Stimulated activated CD4-positive, alpha-beta T cell treated with anti-CD3 and anti-CD28 coated beads, Interleukin-15, amount 100 ng/mL, for 1 hour (primary cell): ENCODE measurements at places on chromosomes 2 and 18.

- DNase-seq: no peak
Measured at GRCh38 chr18:3119401-3120341, 100.1 kb downstream of the MYOM1 start.

DNA sequence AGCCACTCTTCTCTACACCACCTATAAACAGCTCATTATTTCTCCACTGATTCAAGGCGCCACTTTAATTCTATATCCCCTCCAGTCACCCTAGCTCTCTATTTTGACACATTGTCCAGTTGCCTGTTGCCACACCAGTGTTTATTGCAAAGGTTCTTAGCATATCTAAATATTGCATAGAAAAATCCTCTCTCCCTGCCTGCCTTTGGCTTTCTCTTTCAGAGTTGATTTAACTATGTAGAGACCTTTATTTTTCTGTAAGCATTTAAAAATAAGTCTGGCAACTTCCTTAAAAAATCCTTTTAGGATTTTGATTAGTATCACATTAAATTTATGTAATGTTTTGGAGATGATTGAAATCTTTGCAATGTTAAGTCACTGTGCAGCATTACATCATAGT lies 47.9 kb upstream of the B3GNT7 start:
- no peak for DNase-seq

GRCh38 chr2:228303960-228304359 lies 122.5 kb upstream of the SPHKAP start:
- DNase-seq: no peak

- DNase-seq: no peak
Measured at GRCh38 chr2:41020358-41020757, 568.5 kb upstream of the SLC8A1 start.

- no peak for DNase-seq
Measured at GRCh38 chr2:157523270-157524247, 79.7 kb upstream of the CYTIP start.

GRCh38 chr2:162177301-162177700 lies 25.3 kb upstream of the GCG start:
- DNase-seq: no peak

GRCh38 chr18:74290794-74291471 lies 830 bp downstream of the CYB5A start:
- DNase-seq: no peak

DNA sequence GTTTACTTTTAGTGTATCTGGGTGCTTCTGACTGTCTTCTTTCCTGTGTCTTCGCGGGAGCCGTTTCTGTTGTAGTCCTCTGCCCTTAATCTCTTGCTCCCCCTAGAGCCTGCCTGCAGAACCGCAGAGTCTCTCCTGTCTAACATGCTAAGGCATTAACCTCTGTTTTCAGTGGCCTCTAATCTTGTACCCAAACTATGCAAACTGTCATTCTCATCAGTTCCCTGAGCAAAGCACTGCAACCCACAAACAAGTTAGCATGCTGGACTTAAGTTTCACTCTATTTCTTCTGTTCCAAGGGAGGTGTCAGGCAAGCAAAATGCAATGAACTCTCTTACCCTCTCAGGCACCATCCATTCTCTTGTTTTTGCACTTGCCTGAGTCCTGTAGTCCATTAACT lies 138.4 kb downstream of the OTX1 start:
- DNase-seq: no peak

- no peak for DNase-seq
Measured at GRCh38 chr2:68423966-68424650, 43.0 kb downstream of the FBXO48 start.

GRCh38 chr2:36307441-36307840 lies 48.1 kb upstream of the CRIM1 start:
- no peak for DNase-seq

GRCh38 chr2:127563458-127564428 lies 28.3 kb downstream of the MYO7B start:
- no peak for DNase-seq

DNA sequence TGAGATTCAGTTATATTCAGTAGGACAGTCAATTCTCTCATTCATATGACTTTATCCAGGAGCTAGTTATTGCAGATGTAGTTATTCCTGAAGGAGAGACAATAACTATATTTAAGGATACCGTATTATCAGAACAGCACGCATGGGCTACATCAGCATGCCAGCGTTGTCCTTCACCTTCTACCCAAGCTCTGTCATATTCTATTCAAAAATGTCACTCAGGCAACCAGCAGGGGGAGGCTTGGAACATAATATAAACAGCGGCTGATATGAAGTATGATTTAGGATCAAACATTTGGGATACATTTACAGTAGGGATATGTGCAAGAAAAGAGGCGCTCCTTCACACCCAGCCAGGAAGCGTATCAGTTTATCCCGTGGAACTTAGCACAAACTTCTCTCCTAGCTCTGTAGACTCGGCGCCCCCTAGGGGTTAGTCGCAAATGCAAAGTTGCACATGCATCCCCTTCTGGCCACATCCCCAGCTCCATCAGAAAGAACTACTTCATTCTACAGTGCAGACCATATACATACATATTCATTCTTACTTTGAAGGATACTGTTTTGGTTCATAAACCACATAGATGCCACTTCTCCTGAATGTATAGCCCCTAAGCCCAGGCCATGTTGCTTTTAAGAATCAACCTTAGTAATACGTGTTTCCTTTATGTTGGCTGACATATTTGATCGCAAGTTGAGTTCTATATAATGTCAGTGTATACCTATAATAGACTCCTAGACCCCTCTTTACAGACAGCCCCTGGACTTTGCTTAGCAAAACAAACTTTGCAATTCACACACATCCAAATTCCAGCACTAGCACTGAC lies 759.4 kb downstream of the ADCYAP1 start:
- DNase-seq: no peak

DNA sequence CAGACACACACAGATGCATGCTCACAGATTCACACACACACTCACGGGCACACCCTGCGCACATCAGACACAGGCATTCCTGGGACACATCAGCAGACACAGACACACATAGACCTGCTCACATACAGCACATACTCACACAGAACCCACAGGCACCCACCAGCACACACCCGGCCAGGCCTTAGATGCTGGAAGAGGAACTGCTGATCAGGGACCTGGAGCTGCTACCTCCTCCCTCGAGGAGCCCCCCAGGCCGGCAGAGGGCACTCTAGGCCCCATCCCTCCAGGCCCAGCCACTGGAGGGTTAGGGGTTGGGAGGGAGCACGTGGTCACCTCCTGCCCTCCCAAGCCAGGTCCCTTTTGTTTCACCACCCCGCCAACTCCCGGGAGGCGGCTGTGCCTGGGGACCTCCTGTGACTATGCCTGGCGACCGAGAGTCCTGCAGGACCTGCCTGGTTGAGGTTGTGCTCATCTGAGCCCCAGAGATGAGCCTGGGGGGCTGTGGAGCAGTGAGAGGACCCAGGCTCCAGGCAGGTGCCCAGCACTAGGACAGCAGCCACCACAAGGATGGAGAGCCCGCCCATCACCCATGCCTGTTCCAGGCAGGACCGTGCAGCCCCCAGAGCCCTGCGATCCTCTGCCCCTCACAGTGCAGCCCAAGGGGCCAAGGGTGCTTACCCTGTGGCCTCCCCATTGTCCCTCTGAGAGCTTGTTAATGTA lies 21.0 kb upstream of the PTMA start:
- peak; percentile 58 for DNase-seq

DNA sequence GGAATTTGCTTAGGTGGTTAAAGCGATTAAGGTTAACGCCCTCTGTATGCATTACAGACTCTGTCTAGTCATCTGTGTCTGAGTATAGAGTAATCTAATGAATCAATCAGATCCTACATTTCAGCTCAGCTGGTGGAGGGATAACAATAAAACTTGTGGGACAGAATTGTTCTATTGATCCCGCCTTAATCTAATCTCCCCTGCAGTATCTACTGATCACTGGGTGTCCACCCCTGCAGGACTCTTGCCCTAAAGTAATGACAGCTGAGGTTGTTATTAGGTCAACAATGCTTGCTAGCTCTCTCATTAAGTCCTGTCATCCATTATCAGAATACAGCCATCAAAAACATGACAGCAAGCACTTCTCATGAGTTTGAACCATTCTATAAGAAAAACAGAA lies 462.6 kb upstream of the TMEFF2 start:
- DNase-seq: no peak

DNA sequence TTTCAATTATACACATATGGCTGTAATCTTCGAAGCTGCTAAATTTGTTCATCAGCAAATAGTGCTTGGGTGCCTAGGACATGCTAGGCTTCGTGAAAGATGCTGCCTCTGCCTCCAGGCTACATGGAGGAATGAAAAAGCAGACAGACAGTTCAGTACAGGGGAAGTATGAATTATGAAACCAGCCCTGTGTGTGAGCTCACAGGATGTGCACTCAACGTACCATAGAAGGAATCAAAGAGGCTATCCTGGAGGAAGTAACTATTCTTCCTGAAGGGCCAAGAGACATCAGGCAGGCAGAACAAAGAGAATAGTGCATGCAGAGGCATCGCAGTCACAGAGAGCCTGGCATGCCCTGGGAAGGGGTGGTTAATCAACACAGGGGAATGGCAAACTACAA lies 61.4 kb downstream of the DYM start:
- no peak for DNase-seq

- DNase-seq: no peak
Measured at GRCh38 chr2:109239720-109240119, 110.7 kb downstream of the SH3RF3 start.

DNA sequence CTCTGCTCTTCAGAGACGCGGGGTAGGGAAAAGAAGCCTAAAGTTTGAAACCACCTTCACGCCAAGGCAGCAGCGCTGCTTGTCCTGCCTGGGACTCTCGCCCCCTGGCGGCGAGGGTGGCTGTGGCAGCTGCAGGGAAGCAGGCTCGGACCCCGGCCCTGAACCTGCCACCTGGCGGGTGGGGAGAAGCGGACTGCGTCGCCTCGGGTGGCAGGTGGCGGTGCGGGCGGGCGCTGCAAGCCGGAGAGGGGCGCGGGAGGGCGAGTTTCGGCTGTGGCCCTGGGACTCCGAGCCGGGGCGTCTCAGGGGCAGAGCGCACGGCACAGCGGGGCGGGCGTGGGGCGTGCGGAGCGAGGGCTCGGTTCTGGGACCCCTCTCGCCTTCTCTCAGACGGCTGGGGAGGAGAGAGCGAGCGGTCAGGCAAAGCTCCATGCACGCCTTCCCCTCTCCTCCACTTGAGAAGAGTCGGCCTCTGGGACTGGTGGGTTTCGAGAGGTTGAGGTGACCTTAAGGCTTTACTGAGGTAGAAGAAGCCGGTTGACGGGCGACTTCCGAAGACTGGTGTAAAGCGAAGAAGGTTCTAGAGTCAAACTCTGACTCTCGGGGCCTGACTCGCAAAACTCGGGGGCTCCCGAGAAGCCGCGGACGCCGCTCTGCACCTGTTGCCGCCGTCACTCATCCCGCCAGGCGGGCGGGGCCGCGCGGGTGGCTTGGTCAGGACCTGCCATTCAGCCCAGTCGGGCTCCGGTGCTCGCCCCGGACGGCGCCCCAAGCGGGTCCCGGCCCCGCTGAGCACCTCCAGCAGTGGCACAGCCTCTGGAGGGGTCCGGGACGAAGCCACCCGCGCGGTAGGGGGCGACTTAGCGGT lies 1.1 kb upstream of the BOLL start:
- DNase-seq: peak; percentile 56

- no peak for DNase-seq
Measured at GRCh38 chr2:3288470-3289170, 89.0 kb downstream of the EIPR1 start.

DNA sequence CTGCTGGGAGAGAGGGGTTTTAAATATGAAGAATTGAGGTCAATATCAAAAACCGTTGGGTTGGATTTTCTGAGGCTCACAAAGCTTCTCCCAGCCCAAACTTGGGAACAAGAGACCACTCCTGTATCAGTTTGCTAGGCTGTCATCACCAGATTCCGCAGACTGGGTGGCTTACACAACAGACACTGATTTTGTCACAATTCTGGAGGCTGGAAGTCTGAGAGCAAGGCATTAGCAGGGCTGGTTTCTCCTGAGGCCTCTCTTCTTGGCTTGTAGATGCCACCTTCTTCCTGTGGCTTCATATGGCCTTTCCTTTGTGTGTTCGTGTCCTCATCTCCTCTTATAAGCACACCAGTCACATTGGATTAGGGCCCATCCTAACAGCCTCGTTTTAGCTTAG lies 122.9 kb upstream of the COPS8 start:
- DNase-seq: no peak

GRCh38 chr2:33425586-33426031 lies 50.8 kb upstream of the RASGRP3 start:
- DNase-seq: no peak

- DNase-seq: no peak
Measured at GRCh38 chr2:135030826-135031225, 16.4 kb downstream of the MAP3K19 start.

DNA sequence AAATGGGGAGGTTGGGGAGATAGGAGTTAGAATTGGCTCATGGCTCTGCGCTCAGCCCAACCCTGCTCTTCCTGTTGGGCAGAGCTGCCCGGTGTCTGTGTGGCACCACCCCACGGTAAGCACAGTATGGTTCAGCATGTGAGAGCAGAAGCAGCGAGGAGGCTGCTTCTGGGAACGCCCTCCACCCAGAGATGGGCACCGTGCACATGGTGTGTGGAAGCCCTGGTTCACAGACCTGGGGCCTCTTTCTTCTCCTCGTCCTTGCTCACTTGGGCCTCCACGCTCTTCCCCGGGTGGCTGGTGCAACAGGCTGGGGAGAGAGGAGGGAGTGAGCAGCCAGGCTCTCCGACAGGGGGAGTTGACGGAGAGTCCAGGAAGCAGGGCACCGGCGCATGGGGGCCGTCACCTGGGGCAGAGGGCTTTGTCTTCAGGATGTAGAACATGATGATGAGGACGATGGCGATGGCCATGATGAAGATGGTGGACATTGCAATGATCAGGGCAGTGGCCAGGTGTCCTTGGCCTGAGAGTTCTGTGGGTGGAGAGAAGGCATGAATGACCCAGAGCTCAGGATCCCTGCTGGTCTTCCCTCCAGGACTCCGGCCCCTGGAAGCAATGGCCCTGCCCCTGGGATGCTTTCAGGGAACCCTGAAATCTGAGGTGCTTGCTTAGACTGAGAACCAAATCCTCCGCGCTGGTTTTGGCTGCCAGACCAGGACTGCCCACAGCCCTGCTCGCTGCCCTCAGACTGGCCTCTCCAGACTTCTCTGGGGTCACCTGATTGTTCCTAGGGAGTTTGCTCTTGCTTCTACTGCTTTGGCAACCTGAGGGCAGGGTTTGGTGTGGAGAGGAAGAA lies 78.3 kb downstream of the EDAR start:
- DNase-seq: no peak

- no peak for DNase-seq
Measured at GRCh38 chr2:113258471-113259147, 20.1 kb downstream of the PAX8 start.

- no peak for DNase-seq
Measured at GRCh38 chr2:156958374-156958773, 299.1 kb upstream of the GALNT5 start.

DNA sequence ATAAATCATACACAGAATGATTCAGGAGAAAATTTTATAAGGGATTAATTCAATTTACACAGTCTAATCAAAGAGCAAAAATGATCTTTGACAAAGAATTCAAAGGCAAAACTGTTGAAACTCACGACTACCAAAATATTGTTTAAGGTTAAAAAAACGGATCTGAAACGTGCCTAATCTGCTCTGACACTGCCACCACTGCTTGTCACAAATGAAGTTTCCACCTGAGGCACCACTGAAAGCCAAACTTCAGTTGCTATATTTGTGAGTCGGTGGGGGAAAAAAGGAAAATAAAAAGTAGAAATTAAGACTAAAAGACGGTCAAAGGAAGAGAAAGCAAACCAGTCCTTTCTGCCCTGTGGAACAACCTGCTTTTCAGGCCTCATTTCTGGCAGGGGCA lies 140.6 kb upstream of the DNMT3A start:
- no peak for DNase-seq

- DNase-seq: no peak
Measured at GRCh38 chr2:220736778-220737177, 835.3 kb downstream of the EPHA4 start.
